ENCODE measurements at places on chromosomes 4 and X. TPM values are rescaled to one million over a fixed set of nuclear protein-coding genes. Genes with fewer than 3 reads are reported as not detected.
A peak's percentile ranks its signal among the peaks of the same experiment; 100 is the strongest.

The CCDC149 gene
- 0.14 TPM for total RNA-seq

DNA sequence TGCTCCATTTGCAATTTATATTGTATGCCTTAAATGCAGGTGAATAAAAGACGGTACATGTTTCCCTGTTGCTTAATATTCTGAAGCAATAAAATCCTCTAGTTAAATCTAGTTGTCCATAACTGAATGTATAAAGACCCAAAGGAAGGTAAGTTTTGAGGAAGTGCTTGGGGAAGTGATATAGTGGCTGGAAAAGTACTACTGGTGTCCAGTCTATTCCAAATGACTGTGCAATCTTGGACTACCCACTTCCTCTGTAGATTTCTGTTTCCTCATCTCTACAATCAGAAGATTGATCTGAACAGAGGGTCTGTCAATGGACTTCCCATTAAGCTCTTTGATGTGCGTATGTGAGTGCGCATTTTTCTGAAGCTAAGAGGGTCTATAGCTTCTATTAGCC, 17.0 kb downstream of the SNCA start:
- no peaks in the 10 kb centered on the region for H3K27me3 ChIP-seq
- no peak overlapping the region for H3K4me3 ChIP-seq
- H3K4me1 ChIP-seq, result no peaks in the 10 kb centered on the region
- H3K27ac ChIP-seq, result no peak overlapping the region

- no peak overlapping the region for H3K4me3 ChIP-seq
- H3K27ac ChIP-seq, result peak overlapping the region; percentile 29
- peaks cover 8% of the 10 kb centered on the region for H3K36me3 ChIP-seq
- DNase-seq, result no peak
These were observed 16.9 kb downstream of the CD99 start for GRCh38 chrX:2708021-2708420.

The FANCB gene
- total RNA-seq, result 3.0 TPM

DNA sequence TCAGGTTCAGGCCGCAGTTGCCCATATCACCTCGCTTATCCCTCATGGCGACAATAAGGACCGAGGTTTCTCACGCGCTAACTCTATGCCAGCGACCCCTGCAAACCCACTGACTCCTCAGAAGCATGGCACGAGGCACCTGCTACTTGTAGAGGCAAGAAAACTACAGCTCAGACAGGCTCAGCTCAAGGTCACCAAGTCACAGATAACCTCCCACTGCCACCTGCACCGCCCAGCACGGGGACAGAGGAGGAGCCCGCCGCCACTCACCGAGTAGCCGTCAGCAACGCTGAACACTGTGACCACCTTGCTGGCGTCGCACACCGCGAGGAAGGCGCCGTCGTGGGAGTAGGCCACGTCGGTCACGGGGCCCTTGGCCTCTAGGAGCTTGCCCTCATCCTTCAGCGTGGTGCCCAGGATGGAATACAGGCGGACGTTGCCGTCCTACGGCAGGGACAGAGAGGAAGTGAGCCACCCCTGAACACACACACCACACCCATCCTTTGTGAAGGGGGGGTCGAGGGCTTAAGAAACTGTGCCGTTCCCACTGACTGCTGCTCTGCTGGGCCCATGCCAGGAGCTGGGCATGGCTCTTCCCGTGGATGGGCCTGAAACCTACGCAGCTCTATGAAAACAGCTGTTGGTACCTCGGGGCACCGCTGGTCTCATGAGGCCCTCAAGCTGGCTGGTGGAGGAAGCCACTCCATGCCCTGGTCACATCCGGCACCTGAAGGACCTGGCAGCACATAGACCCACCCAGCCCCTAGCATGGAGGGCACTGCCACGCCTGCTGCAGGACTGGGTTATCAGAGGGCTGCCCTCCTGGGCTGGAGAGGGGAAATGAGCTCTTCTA, 38.9 kb downstream of the WDR1 start:
- no peaks in the 10 kb centered on the region for H3K4me1 ChIP-seq
- H3K36me3 ChIP-seq, result peaks cover 89% of the 10 kb centered on the region
- H3K4me3 ChIP-seq, result no peak overlapping the region
- H3K27me3 ChIP-seq, result no peaks in the 10 kb centered on the region

DNA sequence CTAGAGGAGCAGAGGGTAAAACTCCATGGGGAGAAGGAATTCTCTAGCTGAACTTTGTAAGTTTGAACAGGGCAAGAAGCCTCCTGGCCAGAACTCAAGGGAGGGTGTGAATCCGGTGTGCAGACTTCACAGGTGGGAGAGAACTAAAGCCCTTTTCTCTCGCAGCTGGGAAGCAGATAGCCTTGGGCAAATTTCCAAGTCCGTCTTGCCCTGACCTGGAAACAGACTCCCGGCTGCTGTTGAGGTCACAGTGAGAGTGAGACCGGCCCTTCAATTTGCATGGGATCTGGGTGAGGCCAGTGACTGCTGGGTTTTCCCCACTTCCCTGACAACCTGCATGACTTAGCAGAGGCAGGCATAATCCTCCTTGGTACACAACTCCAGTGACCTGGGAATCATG, 94.5 kb upstream of the ZNF827 start:
- H3K36me3 ChIP-seq, result no peaks in the 10 kb centered on the region
- no peak overlapping the region for H3K27ac ChIP-seq
- no peak for DNase-seq
- no peaks in the 10 kb centered on the region for H3K27me3 ChIP-seq

The FHDC1 gene
- total RNA-seq, result 0.11 TPM

DNA sequence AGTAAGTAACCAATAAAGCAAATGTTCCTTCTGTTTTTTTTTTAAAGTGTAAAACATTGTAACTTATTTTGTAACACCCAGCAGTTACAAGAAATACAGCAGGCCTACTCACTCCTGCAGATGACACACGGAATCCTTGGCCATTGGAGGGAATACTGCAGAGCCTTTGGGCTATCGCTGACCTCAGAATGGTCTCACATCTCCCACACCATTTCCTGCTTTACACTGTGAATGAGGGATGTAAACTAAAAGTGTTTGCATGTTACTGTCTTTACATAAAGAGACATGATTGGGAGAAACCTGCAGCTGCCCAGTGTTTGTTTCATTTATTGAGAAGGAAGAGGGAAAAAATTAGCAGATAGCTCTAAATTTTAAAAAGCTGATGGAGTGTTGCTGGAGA, 64.1 kb downstream of the USP46 start:
- no peak overlapping the region for H3K4me3 ChIP-seq
- no peaks in the 10 kb centered on the region for H3K27me3 ChIP-seq
- no peak for DNase-seq
- peaks cover 9% of the 10 kb centered on the region for H3K36me3 ChIP-seq
- H3K27ac ChIP-seq, result no peak overlapping the region

DNA sequence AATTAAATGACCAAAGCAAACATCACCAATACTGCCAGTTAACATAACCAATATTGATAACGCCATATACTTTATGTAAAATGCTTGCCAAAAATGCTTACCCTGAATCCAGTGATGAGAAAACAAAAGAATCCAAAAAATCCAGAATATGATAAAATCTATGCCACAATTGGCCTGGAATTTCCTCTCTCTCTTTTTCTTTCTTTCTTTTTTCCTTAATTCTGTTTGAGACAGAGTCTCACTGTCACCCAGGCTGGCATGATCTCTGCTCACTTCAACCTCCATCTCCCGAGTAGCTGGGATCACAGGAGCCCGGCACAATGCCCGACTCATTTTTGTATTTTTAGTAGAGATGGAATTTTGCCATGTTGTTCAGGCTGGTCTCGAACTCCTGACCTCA, 9.8 kb upstream of the SLC7A11 start:
- H3K4me3 ChIP-seq, result no peak overlapping the region
- no peak for DNase-seq
- no peaks in the 10 kb centered on the region for H3K36me3 ChIP-seq
- no peaks in the 10 kb centered on the region for H3K4me1 ChIP-seq
- H3K27me3 ChIP-seq, result no peaks in the 10 kb centered on the region

DNA sequence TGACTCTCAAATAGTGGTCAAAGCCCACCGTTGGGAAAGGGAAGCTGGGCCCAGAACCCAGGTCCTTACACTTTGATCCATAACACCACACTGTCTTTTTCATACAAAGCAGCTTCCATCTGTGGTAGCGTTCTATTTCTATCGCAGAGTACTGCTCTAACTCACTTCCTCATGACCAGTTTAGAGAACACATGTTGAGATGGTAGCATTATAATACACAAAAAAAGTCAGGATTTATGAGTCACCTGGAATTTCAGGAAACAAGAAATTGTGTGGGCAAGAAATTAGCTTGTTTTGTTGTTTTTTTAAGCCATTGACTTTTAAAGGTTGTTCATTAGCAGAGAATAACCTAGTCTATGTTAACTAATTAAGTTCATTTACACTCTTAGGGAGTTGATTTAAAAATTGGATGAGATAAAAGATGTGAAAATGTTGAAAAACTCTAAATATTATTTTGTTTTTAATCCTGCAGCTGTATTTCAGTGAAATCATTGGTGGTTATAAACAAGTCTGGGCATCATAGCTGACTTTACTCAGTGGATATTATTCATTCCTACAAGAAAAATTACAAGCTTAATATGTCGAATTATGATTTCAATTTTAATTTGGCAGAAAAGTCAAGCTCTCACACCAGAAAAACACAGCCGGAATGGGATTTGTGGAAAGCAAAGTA, 1011.1 kb upstream of the HS3ST1 start:
- no peak overlapping the region for H3K27ac ChIP-seq
- H3K4me1 ChIP-seq, result no peaks in the 10 kb centered on the region
- no peaks in the 10 kb centered on the region for H3K27me3 ChIP-seq
- no peak for DNase-seq
- no peaks in the 10 kb centered on the region for H3K36me3 ChIP-seq

Data from CD4-positive, alpha-beta memory T cell (primary cell).